Bone marrow (tissue), 2 donors: ENCODE measurements at places on chromosomes 6 and 20.

DNA sequence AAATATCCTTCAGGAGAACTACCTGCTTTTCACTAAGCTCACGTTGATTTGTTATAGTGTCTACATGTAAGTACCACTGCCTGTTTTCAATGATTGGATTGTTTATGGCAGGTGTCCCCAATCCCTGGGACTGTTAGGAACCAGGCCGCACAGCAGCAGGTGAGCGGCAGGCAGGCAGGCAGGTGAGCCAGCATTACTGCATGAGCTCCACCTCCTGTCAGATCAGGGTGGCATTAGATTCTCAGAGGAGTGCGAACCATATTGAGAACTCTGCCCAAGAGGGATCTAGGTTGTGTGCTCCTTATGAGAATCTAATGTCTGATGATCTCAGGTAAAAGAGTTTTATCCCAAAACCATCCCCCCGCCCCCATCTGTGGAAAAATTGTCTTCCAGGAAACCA, 303.3 kb downstream of the EYA4 start:
- no peak for DNase-seq

DNA sequence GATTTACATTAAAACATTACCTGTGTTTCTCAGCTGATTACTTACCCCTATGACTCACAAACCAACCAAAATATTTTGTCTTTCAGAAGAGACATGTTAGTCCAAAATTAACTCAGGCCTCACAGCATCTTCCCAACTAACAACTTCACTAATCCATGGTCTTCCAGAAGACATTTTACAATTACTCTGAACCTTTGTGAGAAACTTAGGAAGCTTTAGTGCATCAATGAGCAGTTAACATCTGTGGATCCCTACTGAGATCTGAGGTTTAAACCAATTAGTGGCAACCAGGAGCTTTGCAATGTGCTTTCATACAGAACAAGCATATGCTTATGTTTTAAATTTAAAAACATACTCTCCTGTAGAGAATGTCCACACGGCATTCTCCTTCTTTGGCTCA, 269.7 kb downstream of the UBE3D start:
- DNase-seq, result no peak

DNA sequence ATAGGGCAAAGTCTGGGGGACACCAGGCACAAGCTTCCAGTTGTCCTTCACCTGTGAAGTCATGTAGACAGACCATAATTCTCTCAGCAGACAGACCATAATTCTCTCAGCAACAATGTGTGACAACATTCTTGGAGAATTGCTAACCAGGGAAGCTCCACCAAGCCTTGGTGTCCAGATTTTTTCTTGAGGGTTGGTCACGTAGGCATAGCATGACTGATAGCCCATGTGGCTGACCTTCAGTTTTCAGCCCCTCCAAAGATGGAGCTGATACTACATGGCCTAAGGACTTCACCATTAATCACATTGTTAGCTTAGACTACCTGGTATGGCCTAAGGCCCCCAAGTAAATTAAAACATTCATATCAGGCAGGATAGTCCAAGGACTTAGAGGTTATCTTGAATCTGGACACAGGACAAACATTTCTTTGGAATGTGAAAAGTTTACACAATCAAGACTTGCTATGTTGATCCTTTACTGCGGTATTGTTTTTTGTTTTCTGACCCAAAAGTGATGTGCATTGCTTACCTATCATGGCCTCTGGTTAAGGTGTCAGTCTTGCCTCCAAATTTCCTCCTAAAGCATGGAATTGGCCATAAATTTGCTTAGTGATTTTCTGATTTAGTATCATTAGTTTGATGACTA, 76.9 kb downstream of the CEP57L1 start:
- no peak for DNase-seq

GRCh38 chr6:38290133-38290799, 349.5 kb downstream of the BTBD9 start:
- DNase-seq, result no peak

- peak; percentile 43 for DNase-seq
Measured at GRCh38 chr6:43771210-43771857, 1.3 kb downstream of the VEGFA start.

DNA sequence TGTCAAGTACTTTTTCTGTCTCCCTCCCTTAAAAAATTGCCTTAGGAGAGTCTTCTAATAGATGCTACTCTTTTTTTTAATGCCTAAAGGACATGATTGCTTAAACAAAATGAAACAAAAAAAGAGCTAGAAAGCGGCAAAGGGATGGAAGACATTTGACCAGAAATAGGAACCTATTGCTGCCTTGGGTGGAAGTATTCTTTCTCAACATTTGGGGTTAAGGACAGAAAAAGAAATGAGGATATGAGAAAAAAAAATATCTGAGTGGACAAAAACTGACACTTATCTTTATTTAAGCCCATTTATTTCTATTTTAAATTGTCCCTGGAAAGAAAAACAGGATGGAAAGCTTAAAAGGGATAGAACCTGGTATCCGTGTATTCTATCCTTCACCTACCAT, 664.9 kb upstream of the CITED2 start:
- peak; percentile 9 for DNase-seq

GRCh38 chr6:118656847-118657451, 5.6 kb upstream of the CEP85L start:
- no peak for DNase-seq

DNA sequence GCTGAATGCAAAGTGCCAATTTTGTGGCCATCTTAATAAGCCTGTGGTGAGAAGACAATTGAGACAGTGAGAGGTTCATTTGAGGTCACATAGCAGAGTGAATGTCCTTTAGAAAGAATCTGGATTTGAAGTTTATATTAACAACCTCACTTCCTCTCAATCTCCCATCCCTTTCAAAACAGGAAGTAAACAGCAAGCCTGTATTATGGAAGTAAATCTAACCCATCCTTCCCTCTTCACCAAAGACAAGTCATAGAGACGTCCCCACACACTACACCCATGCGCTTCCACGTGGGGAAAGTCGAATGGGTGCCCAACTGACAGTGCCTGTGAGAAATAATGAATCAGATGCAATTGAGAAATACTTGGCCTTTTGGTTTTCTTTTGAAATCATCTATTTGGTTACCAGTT, 28.8 kb upstream of the CCND3 start:
- DNase-seq, result no peak

DNA sequence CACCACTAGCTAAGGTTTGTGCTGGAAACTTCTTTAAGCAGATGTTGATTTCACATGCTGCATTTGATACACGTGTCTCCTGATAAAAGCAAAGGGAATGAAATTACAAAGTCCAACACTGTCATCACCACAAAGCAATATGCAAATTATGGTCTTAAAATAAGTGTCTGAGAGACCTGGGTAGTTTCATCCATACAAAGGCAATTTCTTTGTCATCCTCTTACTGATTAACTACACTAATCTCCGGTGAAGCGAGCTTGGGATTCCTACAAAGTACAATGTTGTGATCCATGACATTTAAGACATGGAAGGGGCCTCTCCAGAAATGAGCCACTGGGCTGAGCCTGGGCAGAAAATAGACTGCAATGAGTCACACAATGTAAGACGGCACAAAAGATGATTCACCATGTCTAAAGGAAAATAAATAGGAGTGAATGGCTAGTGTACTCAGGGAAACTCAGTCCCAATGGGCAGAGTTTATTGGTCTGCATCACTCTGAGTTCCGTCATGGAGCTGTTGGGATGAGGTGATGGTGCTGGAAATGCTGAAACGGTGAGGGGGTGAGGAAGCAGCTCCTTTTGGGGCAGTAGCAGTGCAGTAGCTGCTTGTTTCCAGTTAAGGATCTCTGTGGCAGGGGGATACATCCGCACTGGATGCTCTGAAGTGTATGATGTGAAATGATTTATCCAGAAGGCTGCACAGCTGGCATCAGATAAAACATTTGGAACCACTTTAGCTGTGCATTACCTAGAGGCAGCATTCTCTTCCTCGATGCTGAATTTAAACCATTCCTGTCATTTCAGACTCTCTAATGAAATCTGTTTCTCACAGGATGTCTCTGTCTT, 103.3 kb downstream of the IBTK start:
- DNase-seq, result no peak

GRCh38 chr6:158033751-158034702, 52.4 kb downstream of the SYNJ2 start:
- DNase-seq, result no peak

DNA sequence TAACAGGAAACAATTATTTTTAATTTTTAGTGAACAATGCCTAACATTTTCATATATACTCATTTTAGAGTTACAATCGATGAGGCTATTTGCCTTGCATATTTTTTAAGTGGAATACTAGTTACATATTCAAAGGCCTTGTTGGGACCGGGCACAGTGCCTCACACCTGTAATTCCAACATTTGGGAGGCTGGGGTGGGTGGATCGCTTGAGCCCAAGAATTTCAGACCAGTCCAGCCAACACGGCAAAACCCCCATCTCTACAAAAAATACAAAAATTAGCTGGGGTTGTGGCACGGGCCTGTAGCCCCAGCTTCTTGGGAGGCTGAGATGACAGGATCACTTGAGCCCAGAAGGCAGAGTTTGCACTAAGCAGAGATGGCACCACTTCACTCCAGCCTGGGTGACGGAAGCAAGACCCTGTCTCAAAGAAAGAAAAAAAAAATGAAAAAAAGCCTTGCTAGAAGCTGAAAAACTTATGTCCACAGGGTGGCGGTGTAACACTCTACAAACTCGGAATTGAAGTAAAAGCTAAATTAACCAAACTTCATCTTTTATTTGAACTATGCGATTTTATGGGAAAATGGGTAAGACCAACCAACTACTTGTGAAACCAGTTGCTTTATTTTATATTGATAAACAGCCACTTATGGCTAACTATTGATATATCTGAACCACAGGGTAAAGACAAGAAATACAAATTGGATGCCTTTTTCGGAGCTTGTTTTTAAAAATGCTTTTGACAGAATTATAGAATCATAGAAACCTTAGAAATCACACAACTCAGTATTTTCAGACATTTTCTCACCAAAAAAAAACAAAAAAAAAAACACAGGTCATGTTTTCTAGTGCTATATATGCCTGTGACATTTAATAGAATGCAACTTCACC, 24.1 kb upstream of the ROS1 start:
- peak; percentile 43 for DNase-seq
